SK-N-SH (cell line): ENCODE measurements at places on chromosomes 4 and X. TPM values are rescaled to one million over a fixed set of nuclear protein-coding genes. Genes with fewer than 3 reads are reported as not detected.
A peak's percentile ranks its signal among the peaks of the same experiment; 100 is the strongest.

Gene ENOPH1
- 14.9 and 19.0 TPM in 2 replicates for polyA plus RNA-seq

Gene LDB2
- 11.0 and 18.5 TPM in 2 replicates for polyA plus RNA-seq

Gene CCKAR
- polyA plus RNA-seq, result not detected in 2 replicates

Gene CSAG1
- 55.1 and 55.8 TPM in 2 replicates for polyA plus RNA-seq

GRCh38 chrX:83916525-83916924 lies 55.6 kb downstream of the CYLC1 start:
- peak; percentile 22 for DNase-seq

DNA sequence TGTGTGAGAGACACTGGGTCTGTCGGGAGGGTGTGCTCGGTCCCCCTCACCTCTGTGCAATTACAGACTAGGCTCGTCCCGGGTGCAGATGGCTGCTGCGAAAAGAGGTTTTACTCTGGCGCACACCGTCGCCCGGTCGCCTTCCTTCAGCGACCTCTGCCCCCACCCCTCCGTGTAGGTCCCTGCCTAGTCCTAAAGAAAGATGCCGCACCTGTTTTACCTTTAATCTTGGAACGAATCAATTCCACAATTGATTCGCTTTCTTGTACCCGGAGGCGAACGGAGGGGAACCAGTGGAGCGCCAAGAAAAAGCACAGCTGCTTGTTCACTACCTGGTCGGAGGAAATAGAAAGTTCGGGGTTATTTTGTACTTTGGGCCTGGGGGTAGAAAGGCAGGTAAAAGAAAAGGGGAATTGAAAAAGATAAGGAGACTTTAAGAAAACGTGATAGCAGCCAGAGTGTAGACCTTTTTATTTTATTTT lies 1.2 kb downstream of the NPNT start:
- DNase-seq, result no peak

DNA sequence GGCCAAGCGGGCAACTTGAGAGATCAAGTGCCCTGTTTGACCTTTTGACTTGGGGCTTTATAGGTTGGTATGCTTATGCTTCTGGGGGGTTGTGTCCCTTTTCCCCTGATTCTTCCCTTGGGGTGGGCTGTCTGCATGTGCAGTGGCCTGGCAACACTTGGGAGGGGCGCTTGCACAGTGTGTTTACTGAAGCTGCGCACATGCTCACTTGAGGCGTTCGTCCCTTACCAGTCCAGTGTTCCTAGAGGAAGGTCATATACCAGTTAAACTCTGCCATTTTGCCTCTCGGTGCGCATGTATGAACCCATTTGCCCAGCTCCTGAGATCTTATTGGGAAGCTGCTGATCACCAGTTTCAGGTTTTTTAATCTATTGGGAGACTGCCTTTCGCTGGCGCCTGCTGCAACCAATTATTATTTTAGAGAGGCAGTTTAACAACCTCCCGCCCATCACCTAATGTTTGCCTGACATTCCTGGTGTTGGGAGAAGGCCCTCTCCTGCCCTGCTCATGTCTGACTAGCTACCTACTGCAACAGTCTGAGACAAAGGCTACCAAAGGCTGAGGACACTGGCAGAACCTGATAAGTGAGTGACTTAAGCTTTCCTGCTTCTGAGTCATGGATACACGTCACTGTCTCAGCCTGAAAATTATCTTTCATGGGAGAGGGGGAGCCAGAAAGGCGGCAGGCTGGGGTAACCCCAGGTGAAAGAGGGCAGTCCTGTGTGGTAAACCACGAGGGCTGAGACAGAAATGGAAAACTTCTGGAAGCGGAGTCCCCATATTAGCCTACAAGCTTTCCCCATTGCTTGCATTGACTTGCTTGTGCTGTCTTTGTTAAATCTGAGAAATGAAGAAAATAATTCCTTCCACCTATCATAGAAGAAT lies 97.6 kb downstream of the CPE start:
- no peak for DNase-seq

- peak; percentile 53 for DNase-seq
Observed at GRCh38 chr4:180449395-180449956, 1793.7 kb upstream of the TENM3 start.

- DNase-seq, result peak; percentile 30
Observed at GRCh38 chrX:17535229-17535628, 160.2 kb downstream of the NHS start.

DNA sequence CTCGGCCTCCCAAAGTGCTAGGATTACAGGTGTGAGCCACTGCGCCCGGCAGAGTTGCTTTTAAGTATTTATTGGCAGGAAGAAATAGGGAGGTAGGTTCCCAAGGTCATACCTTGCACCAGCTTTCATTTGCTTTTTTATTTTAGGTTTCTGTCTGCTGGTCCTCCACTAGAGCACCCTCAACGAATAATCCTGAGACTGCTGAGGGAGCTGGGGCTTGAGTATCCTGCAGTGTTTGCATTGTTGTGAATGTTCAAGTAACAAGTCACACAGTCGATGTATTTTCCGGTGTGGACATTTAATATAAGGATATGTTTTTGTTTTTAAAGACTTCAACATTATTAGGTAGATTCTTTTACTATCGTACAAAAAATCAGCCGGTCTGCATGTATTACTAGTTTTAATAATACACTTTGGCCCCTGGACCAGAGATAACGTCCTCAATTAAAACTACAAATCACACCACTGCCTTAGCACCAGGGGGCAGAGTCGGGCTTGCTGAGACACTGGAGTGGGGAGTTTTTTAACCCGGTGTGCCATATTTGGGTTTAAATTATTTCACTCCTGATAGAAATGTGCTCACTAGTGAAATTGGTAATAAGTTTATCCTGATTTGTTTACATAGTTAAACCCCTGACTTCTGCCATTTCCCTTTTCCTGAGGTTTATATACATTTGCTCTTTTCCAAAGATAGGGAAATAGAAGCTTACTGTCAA lies 11.6 kb downstream of the SMIM20 start:
- DNase-seq, result peak; percentile 64

- DNase-seq, result no peak
Observed at GRCh38 chr4:1205586-1206298, 33.4 kb upstream of the SPON2 start.

GRCh38 chr4:144666539-144667175 lies 20.7 kb downstream of the HHIP start:
- no peak for DNase-seq

GRCh38 chr4:145189981-145190380 lies 9.6 kb upstream of the OTUD4 start:
- no peak for DNase-seq

DNA sequence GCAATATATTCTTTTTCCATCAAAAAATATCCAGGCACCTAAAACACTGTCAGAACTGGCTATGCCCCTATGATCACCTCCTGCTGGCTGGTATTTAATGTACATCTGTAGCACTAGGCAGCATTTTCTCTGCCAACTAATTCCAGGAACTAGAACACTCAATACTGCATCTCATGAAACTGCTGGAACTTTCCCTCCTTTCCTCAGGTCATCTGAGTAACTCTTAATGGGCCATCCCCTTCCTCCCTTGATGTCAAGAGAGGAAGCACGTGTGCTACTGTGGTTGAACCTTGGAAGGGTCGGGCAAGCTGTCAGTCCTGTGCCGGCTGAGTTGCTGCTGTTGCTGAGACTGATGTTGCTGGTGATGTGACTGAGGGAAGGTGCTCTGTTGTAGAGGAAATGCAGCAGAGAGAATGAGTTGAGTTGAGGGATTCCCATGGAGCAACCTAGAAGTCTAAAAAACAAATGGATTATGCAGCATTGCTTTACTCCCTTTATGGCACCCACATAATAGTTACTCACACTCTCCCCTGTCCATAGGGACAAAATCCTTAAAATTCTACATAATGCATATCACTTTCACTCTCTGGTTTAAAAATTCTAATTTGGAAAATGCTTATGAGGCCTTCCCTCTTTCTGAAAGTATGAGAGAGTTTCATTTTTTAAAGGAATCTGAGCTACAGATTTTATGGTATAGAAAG lies 39.5 kb downstream of the TMEM165 start:
- no peak for DNase-seq

GRCh38 chrX:132694382-132694781 lies 205.5 kb upstream of the MBNL3 start:
- no peak for DNase-seq

DNA sequence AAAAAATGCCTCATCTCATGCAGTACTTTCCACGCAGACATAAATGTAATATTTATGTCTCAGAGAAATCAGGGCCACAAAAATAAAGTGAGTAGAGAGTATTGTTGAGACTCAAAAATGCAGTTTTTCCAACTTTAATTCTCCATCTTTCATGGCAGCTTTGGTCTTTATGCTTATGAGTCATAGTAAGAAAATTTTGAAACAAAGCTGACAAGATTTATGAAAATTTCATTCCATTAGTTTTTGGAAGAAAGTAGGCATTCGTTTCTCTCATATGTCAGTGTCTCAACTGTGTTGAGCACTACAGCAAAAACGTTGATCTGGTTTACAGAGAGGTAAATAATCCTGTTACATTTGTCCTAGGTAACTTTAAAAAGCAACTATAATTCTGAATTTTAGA lies 656.8 kb downstream of the IQCM start:
- no peak for DNase-seq

DNA sequence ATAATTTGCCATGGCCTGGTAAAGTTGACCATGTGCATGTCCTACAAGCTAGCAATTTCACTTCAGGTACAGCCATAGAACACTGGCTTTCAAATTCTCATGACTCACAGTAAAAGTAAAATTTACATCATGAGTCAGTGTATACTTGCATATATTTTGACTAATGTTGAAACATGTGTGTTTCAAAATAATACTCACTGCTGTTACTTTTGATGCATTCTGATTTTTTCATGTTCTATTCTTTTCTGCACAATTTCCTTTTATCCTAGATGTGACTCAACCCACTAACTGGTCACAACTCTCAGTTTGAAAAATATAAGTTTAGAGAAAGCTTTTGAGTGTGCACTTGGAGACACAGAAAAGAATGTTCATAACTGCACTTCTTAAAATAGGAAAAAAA lies 365.7 kb downstream of the FGF13 start:
- no peak for DNase-seq

DNA sequence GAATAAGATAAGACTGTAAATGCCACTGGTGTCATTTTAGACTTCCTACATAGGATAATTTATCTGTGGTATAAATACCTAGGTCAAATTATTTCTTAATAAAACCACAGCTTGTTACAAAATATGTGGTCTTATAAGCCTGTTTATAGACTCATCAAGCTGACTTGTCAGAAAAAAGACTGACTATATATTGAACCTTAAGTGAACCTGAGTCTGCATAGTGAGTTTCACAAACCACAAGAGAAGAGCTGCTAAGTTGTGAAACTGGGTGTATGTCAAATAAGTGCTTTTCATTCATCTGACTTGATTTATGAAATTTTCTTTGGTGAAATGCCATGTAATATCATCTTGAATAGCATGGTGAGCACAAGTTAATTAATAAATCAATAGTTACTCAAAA lies 48.4 kb upstream of the TMPRSS11A start:
- no peak for DNase-seq

- no peak for DNase-seq
Observed at GRCh38 chrX:135512508-135513129, 7.8 kb upstream of the INTS6L start.
